ENCODE measurements at places on chromosomes 11 and 22. TPM values are rescaled to one million over a fixed set of nuclear protein-coding genes. Genes with fewer than 3 reads are reported as not detected.

GRCh38 chr11:64608636-64609035, 17.6 kb downstream of the SLC22A12 start:
- H3K27me3 ChIP-seq = peaks cover 11% of the 10 kb centered on the region
- peaks cover 10% of the 10 kb centered on the region for H3K4me1 ChIP-seq
- H3K4me3 ChIP-seq = no peak overlapping the region
- DNase-seq = no peak
- no peaks in the 10 kb centered on the region for H3K36me3 ChIP-seq
- H3K27ac ChIP-seq = no peak overlapping the region

- no peak overlapping the region for H3K27ac ChIP-seq
- H3K36me3 ChIP-seq = no peaks in the 10 kb centered on the region
- no peaks in the 10 kb centered on the region for H3K4me1 ChIP-seq
- H3K4me3 ChIP-seq = no peak overlapping the region
- DNase-seq = no peak
Observed at GRCh38 chr11:45385844-45386243, 99.7 kb upstream of the SYT13 start.

- no peaks in the 10 kb centered on the region for H3K27me3 ChIP-seq
- DNase-seq = no peak
- no peaks in the 10 kb centered on the region for H3K4me1 ChIP-seq
Observed at GRCh38 chr22:49564054-49564453, 263.6 kb downstream of the BRD1 start.

- H3K27me3 ChIP-seq = no peaks in the 10 kb centered on the region
- H3K27ac ChIP-seq = peak overlapping the region; percentile 83
- H3K36me3 ChIP-seq = peaks cover 12% of the 10 kb centered on the region
- H3K4me3 ChIP-seq = no peak overlapping the region
- peaks cover 56% of the 10 kb centered on the region for H3K4me1 ChIP-seq
Observed at GRCh38 chr22:24147666-24148065, 33.6 kb upstream of the SUSD2 start.

DNA sequence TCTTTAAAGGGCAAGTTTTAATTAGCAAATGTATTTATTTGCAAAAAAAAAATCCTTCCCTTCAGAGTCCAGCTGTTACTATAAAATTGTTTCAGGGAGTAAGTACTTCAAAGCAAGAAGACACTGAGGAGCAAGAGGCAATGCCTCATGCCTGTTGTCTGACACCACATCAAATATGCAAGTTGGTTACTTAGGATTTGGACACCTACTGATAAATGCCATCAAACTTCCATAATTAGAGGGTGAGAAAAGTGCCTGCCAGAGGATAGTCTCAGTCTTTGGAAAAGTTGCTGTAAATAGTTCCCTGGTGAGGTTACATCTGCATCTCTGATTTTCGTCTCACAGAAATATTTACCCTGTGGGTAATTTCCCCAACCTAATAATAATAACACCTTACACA, 4.1 kb upstream of the TENM4 start:
- no peak for DNase-seq
- H3K36me3 ChIP-seq = no peaks in the 10 kb centered on the region
- H3K4me3 ChIP-seq = no peak overlapping the region
- peaks cover 7% of the 10 kb centered on the region for H3K4me1 ChIP-seq

GRCh38 chr11:10770626-10771254, 19.7 kb downstream of the CTR9 start:
- peaks cover 46% of the 10 kb centered on the region for H3K36me3 ChIP-seq
- H3K4me1 ChIP-seq = no peaks in the 10 kb centered on the region
- H3K4me3 ChIP-seq = no peak overlapping the region
- H3K27me3 ChIP-seq = no peaks in the 10 kb centered on the region
- peak; percentile 59 for DNase-seq
- no peak overlapping the region for H3K27ac ChIP-seq

- H3K27ac ChIP-seq = no peak overlapping the region
- no peaks in the 10 kb centered on the region for H3K27me3 ChIP-seq
- no peak for DNase-seq
- peaks cover 43% of the 10 kb centered on the region for H3K4me1 ChIP-seq
- no peak overlapping the region for H3K4me3 ChIP-seq
Observed at GRCh38 chr22:28018461-28018927, 99.4 kb upstream of the PITPNB start.

- H3K36me3 ChIP-seq = no peaks in the 10 kb centered on the region
- H3K4me3 ChIP-seq = no peak overlapping the region
- H3K27ac ChIP-seq = no peak overlapping the region
- peaks cover under 1% of the 10 kb centered on the region for H3K27me3 ChIP-seq
- H3K4me1 ChIP-seq = no peaks in the 10 kb centered on the region
Observed at GRCh38 chr22:49553518-49554295, 274.0 kb downstream of the BRD1 start.

- H3K27me3 ChIP-seq = no peaks in the 10 kb centered on the region
- H3K36me3 ChIP-seq = no peaks in the 10 kb centered on the region
- DNase-seq = peak; percentile 90
- no peak overlapping the region for H3K4me3 ChIP-seq
- H3K4me1 ChIP-seq = peaks cover 3% of the 10 kb centered on the region
- no peak overlapping the region for H3K27ac ChIP-seq
Observed at GRCh38 chr22:29842740-29843139, 4.7 kb upstream of the ASCC2 start.

DNA sequence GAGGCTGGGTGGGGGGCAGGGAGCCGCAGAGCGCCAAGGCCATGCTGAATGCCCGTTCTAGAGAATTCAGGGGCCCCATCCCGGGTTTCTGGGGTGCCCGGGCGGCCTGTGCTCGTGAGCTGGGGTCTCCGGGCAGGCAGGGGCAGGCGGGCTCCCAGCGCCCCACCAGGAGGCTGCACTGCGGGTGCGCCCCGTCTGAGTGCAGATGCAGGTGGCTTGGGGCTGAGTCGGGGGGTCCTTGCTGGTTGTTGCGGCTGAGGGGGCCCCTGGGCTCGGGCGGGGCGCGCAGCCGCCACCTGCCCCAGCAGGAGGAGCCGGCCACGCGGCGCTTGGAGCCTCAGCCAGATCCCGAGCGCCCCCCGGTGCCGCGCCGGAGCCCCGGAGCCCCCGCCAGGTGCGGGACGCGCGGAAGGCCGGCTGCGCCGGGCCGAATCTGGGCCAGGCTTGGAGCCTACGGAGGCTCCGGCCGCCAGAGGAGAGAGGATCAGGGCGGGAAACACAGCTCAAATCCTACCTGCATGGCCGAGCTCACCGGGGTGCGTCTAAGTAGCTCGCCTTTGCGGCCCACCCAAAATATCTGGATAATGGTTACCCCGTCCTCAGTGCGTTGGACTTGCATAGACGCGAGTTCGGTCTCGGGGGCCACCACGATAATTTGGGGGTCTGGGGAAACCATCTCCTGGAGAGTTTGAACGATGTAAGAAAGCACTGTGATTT, 590 bp upstream of the IGF2 start:
- DNase-seq = peak; percentile 71
- H3K36me3 ChIP-seq = peaks cover 26% of the 10 kb centered on the region
- H3K27me3 ChIP-seq = peaks cover 76% of the 10 kb centered on the region

DNA sequence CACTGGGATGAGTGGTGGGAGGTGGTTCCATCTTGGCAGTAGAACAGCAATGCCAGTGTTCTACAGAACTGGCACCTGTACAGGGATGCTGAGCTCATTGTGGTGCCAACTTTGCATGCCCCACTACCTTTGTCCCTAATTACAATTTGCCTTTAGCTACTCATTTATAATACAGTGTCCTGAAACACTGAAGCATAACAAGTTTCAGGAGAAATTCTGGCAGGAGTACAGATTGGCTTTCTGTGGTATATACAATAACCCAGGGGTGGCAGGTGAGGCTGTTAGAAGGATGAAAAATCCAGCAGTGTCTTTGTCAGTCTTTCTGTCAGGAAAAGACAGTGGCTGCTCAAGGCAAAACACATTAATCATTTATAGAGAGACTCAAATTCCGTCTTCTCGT, 240.3 kb downstream of the FAM76B start:
- DNase-seq = no peak
- no peaks in the 10 kb centered on the region for H3K27me3 ChIP-seq
- H3K4me1 ChIP-seq = peaks cover 10% of the 10 kb centered on the region
- H3K27ac ChIP-seq = no peak overlapping the region

DNA sequence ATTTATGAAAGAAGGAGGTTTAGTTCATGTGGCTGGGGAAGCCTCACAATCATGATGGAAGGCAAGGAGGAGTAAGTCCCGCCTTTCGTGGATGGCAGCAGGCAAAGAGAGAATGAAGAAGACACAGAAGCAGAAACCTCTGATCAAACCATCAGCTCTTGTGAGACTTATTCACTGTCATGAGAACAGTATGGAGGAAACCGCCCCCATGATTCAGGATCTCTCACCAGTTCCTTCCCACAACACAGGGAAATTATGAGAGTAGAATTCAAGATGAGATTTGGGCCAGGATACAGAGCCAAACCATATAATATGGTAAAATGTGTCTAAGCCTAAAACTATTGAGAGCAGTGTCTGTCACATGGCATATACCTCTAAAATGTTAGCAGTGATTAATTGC, 503.8 kb upstream of the CCDC179 start:
- no peaks in the 10 kb centered on the region for H3K27me3 ChIP-seq
- H3K36me3 ChIP-seq = no peaks in the 10 kb centered on the region
- DNase-seq = no peak
- no peaks in the 10 kb centered on the region for H3K4me1 ChIP-seq
- H3K27ac ChIP-seq = no peak overlapping the region
- H3K4me3 ChIP-seq = no peak overlapping the region

DNA sequence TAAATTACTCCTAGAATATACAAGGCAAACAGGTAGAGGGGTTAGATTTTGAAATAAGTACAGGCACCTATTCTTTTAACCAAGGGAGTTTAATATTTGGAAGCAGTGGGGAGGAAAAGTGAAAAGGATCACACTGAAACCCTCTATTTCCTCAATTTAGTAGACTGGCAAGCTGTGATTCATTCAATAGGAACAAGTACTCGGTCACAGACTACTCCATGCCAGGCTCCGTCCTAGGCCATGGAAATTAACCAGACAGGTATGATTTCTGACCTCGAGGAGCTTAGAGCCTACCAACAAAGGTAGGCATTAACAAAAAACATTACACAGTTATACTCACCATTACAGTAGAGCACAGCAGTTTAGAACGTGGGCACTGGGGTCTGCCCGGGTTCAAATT, 40.9 kb downstream of the SIK3 start:
- no peak overlapping the region for H3K4me3 ChIP-seq
- H3K27me3 ChIP-seq = no peaks in the 10 kb centered on the region
- H3K4me1 ChIP-seq = no peaks in the 10 kb centered on the region
- no peaks in the 10 kb centered on the region for H3K36me3 ChIP-seq
- no peak overlapping the region for H3K27ac ChIP-seq

GRCh38 chr11:9397746-9398680, 13.6 kb downstream of the IPO7 start:
- no peak overlapping the region for H3K4me3 ChIP-seq
- H3K27ac ChIP-seq = no peak overlapping the region
- no peaks in the 10 kb centered on the region for H3K36me3 ChIP-seq

DNA sequence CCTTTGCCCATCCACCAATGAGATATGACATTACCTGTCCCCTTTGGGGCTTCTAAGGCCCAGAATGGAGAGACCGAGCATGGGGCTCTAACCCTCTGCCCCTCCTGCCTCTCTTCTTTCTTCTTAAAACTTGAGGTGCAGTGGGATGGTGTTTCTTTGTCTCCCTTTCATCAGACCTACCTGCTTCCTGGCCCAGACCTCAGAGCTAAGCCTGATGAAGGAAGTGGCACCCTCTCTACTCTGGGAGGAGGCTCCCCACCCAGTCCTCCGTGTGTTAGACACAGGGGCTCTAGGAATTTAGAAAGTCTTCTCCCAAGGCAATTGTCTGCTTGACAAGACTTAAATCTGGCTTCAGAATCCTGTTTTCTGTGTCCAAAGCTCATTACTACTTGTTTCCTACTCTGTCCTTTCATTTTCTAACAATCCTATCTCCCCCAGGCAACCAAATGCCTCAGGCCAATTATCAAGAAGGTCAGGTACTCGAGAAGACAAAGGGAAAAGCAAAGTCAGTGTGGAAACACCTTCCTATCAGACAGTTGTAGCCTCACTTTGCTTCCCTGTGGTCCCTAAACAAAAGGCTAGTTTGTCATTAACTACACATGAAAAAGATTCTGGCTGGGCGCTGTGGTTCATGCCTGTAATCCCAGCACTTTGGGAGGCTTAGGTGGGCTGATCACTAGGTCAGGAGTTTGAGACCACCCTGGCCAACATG, 20.3 kb upstream of the PARVA start:
- H3K27me3 ChIP-seq = peaks cover 2% of the 10 kb centered on the region
- peaks cover 2% of the 10 kb centered on the region for H3K4me1 ChIP-seq
- no peaks in the 10 kb centered on the region for H3K36me3 ChIP-seq

DNA sequence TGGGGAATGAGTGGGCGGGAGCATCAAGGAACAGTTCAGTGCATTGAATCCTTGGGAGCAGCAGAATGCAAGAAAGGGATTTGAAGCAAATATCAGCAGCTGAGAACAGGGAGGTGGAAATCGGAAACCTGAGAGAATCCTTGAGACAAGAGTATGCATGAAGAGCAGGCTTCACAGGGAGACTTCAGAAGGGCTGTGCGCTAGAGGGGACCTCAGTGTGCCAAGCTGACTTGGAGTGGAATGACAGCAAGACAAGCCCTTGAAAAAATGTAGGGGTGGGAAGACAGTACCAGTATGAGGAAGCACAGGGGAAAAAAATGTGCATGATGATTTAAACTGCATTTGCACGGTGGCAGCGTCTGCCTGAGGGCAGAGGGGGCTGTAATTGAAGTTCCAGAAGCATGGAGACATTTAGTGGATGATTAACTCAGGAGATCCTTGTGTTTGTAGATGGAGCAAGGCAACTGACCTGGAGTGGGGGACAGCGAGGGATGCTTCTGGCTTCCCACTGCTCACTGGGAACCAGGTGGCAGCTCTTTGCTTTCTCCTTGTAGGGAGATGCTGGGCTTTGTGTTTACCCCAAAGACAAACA, 204.9 kb upstream of the PLET1 start:
- H3K36me3 ChIP-seq = no peaks in the 10 kb centered on the region
- DNase-seq = no peak
- no peaks in the 10 kb centered on the region for H3K4me1 ChIP-seq
- H3K4me3 ChIP-seq = no peak overlapping the region
- H3K27me3 ChIP-seq = peaks cover 5% of the 10 kb centered on the region
- H3K27ac ChIP-seq = no peak overlapping the region

DNA sequence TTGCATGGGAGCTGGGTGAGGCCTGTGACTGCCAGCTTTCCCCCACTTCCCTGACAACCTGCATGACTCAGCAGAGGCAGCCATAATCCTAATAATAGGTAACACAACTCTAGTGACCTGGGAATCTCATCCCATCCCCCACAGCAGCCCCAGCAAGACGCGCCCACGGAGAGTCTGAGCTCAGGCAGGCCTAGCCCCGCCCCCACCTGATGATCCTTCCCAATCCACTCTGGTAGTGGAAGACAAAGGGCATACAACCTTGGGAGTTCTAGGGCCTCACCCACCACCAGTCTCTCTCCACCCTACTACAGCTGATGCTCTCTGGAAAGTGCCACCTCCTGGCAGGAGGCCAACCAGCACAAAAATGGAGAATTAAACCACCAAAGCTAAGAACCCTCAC, 60.3 kb downstream of the CWF19L2 start:
- H3K36me3 ChIP-seq = peaks cover 3% of the 10 kb centered on the region
- no peak for DNase-seq
- H3K27me3 ChIP-seq = no peaks in the 10 kb centered on the region
- no peak overlapping the region for H3K27ac ChIP-seq
- H3K4me1 ChIP-seq = no peaks in the 10 kb centered on the region

NRIP3 gene
- 1.6 TPM for total RNA-seq

PATE2 gene
- total RNA-seq = 0.13 TPM

OR52E2 gene
- not detected for total RNA-seq

TREH gene
- total RNA-seq = under 0.01 TPM

WEE1 gene
- 25.4 TPM for total RNA-seq

UCP3 gene
- 2.0 TPM for total RNA-seq

All from muscle of leg (tissue), 16 donors.